ENCODE measurements at places on chromosomes 13 and 19.

DNA sequence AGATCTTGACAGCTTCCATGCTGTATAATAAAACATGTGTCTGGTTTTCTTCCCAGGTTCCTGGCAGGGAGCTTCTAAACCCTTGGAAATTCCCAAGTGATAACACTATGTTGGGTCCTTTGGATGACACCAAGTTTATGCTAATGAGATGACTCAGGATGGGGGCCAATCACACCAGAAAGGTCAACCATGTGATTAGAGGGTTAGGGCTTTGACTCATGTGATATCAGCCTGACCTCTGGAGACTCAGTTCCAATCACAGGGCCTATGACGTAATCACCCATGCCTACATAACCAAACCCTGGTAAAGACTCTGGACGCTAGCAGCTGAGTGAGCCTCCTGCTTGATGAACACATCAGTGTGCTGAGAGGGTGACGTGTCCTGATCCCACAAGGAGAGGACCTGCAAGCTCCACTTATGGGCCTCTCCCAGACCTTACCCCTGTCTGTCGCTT is 203.6 kb downstream of the DCLK1 start:
- DNase-seq, result peak; percentile 63

GRCh38 chr19:15935167-15935702 is 906 bp upstream of the CYP4F11 start:
- DNase-seq, result no peak

DNA sequence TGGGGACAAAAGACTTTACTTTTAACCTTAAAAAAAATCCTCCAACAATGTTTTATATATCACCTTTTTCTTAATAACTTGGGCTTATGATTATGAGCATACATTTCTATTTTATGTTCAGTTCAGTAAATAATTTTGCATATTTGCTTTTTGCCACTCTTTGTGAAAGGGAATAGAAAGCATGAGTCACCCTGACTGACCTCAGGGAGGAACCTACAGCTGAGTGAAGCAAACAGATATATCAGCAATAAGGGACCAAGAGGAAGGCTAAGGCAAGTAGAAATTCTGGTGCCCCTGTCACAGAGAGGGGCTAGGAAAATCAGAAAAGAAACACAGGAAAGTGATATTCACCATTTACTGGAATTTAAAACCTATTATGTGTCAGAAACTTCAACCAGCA is 37.2 kb upstream of the SOHLH2 start:
- peak; percentile 2 for DNase-seq

DNA sequence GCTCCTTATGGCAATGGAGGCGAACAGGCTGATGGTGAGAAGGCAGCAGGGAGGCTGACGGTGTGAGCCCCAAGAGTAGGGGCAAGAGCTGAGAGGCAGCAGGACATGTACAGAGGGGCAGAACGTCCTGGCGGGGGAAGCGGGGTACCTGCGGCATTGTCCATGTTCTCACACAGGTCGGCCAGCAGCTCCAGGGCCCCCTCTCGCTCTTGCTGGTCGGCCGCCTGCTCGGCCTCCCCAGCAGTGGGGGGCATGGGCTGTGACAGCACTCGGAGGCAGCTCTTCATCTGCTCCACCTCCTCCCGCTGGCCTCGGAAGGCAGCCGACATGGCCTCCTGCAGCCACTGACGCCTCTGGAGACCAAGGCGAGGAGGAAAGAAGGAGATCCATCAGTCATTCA is 2.4 kb downstream of the HSPBP1 start:
- no peak for DNase-seq

DNA sequence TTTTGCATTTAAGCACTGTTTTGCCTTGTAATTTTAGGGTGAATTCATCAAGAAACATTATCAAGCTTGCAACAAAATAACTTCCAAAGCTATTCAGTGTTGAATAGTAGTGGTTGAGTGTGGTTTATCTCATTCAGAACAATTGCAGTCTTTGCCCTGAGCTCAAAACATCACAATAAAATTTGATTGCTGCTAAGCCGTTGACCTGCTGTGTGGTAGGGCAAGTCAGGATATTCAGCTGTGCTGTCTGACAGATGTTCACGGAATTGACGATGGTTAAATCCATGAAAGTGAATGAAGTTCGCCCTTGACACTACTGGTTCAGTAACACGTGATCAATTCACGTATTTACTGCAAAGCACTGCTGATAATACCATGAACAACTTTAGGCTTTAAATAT is 66.9 kb downstream of the GJA3 start:
- DNase-seq, result no peak

DNA sequence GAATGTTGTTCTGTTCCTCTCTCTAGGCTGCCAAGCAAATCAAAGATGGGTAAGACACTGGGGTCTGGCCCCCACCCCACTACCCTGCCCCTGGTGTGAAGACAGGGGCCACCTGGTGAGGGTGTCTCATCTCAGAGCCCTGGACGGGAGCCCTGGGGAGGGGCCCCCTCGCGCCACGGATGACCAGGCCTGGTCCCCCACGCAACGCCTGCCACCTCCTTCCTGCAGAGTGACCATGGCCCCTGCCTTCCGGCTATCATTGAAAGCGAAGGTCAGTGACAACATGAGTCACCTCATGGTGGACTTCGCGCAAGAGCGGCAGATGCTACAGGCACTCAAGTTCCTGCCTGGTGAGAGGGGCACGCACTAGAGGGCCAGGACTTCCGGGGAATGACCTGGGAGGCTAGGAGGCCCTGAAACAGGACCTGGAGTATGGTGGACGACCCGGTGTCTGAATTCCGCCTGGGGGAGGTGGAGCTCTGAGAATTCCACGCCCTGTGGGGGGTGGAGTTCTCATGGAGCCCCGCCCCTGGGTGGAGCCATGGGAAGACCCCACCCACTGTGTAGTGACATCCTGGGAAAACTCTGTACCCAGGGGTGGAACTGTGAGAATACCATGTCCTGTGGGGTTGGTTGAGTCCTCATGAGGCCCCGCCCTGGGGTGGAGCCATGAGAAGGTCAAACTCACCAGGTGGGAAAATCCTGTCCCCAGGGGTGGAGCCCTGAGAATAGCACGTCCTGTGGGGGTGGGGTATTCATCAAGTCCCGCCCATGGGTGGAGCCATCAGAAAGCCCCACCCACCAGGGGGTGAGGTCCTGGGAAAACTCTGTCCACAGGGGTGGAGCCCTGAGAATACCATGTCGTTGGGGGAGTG is 6.1 kb downstream of the FSD1 start:
- DNase-seq, result no peak

DNA sequence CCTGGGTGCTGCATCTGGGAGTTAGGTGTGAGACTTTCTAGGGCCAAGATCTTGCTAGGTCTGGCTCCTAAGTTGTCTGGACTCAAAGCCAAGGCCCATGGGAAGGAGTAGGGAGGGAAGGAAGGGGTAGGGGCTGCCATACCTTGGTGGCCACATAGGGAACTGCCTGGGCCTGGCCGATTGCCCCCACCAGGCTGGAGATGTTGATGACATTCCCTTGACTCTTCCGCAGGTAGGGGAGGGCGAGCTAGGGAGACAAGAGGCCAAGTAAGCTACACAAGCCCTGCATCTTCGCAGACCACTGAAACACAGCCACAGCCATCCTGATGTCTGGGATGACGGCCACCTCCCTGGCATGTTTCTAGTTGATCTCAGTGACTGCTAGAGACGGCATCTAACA is 4.1 kb upstream of the BCAT2 start:
- no peak for DNase-seq

Measured in EH (cell line).